ENCODE measurements at places on chromosomes 5 and 9.

DNA sequence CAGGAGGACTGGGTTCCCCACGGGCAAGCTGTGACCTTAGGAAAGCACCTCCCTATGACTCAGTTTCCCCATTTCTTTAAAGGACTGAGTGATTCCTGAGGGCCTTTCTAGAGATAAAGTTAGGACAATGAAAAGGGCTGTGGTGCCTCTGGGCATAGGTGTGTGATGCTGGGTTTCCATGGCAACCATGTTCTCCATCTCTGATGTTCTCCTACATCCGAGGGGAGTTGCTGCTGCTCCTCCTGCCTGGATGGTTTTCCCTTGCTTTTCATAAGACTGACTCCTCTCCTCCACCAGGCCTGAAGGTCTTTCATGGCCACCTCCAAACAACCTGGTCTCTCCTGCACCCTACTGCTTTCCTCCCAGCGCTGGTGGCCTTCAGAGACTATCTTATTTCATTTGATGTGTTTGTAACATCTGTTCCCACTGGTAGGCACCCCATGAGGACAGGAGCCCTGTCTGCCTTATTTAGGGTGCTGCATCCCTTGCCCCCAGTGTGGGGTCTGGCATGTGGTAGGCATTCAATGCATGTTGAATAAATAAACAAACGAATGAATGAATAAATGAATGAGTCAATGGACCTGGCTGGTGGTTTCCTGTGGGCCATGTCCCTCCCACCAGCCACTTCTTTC is 112.2 kb upstream of the HAND1 start:
- no peak for DNase-seq

DNA sequence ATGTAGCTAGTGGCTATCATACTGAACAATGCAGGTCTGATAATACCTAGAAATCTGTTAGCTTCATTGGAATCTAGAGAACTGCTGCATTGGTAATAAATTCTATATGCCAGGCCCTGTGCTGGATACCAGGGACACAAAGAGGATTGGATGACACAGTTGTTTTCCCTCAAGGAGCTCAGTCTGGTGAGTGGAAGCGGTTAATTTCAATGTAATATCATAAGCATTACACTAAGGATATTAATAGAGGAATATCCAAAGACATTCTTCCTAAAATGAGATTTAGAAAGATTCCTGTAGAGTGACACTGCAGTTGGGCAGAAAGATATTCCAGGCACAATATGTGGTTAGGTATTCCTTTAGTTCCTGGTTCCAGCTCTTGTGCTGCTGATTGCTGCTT is 5.9 kb downstream of the CMYA5 start:
- no peak for DNase-seq

- DNase-seq: no peak
These were observed 8.2 kb upstream of the EPB41L4B start for GRCh38 chr9:109328978-109329637.

DNA sequence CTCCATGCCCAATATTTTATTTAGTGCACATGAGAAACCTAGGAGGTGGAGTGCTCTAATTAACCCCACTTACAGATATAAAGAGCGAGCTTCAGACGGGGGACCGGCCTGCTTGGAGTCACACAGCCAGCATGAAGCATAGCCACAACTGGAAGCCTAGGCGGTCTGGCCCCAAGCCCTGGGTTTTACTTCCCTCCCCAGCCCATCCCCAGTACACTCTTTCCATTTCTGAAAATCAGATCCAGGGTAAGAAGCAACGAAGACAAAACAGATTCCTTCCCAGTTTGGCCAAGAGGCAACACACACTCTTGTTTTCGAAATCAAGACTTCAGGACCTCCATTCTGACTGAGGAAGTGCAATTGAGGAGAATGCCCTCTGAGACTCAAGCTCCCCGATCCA is 27.1 kb downstream of the KCNMB1 start:
- DNase-seq: no peak

DNA sequence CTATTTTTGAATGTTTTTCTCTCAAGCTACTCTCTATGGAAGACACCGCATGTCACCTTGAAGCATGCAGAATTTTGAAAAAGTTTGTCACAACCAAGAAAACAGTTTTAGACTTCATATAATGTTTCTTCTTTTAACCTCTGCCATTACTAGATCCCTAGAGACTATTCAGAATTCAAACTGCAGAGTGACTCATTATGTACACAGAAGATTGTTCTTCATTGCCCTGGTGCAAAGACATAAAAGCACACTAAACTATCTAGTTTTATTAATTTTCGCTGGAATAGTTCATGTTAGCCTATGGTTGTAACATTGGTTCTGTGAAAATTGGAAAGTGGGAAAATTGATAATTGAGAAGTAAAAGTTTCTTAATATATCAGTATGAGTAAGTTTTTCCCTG is 18.4 kb downstream of the F2RL2 start:
- no peak for DNase-seq

Data from GF-D8 (cell line).